ENCODE measurements at places on chromosomes 11 and 22.

DNA sequence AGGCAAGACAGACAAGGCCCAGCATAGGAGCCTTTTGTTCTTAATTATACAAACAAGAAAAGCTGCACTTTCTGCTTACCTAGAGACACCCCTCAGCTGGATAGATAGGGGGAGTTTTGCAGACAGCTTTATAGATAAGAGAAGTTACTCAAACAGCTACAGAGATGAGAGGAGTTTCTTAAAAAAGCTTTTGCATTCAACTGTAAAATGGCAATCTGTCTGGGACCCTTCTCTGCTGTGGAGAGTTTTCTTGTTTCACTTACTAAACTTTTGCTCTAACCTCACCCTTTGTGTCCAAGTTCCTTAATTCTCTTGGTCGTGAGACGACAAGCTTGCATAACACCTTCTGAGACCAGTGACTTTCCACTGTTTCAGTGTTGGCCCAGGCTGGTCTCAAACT lies 103.8 kb upstream of the CHORDC1 start:
- H3K36me3 ChIP-seq = no peaks in the 10 kb centered on the region
- H3K4me1 ChIP-seq = no peaks in the 10 kb centered on the region
- no peak overlapping the region for H3K4me3 ChIP-seq
- DNase-seq = no peak
- H3K27me3 ChIP-seq = no peaks in the 10 kb centered on the region

GRCh38 chr11:20363500-20364340 lies at the start of gene HTATIP2:
Gene HTATIP2, plus strand, starts transcription at chr11:20363714. Its CDS starts 524 bp downstream, at chr11:20364238.
- H3K4me3 ChIP-seq = peak within 1 kb of the TSS; percentile 75
- DNase-seq = peak; percentile 81
- no peaks in the 10 kb centered on the region for H3K27me3 ChIP-seq
- peak within 1 kb of the TSS; percentile 89 for H3K27ac ChIP-seq

- DNase-seq = peak; percentile 36
- H3K4me1 ChIP-seq = peaks cover 12% of the 10 kb centered on the region
- H3K27me3 ChIP-seq = no peaks in the 10 kb centered on the region
- no peaks in the 10 kb centered on the region for H3K36me3 ChIP-seq
Measured at GRCh38 chr22:19823191-19823901, 31.3 kb downstream of the GNB1L start.

- H3K4me3 ChIP-seq = no peak overlapping the region
- H3K4me1 ChIP-seq = no peaks in the 10 kb centered on the region
- no peaks in the 10 kb centered on the region for H3K36me3 ChIP-seq
- no peak overlapping the region for H3K27ac ChIP-seq
- no peak for DNase-seq
Measured at GRCh38 chr11:46958777-46959176, 22.2 kb downstream of the CSTPP1 start.

- H3K27ac ChIP-seq = no peak overlapping the region
- no peaks in the 10 kb centered on the region for H3K36me3 ChIP-seq
- no peaks in the 10 kb centered on the region for H3K27me3 ChIP-seq
- DNase-seq = no peak
Measured at GRCh38 chr11:75591371-75591770, 29.3 kb downstream of the SERPINH1 start.

DNA sequence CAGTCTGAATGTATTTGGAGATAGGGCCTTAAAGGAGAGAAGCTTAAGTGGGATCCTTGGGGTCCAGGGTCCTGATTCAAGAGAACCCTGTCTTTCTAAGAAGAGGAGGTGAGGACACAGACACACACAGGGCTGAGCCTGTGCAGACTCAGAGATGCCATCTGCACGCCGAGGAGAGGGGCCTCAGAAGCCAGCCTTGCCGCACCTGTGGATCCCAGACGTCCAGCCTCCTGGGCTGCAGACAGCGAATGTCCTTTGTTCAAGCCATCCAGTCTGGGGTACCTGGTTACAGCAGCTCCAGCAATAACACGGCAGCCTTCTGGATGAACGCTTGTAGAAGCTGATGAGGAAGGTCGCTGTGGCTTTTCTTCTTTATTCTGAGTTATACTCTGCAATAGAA lies 1086.1 kb downstream of the BRD1 start:
- DNase-seq = no peak
- no peaks in the 10 kb centered on the region for H3K4me1 ChIP-seq
- H3K36me3 ChIP-seq = no peaks in the 10 kb centered on the region
- no peak overlapping the region for H3K27ac ChIP-seq

DNA sequence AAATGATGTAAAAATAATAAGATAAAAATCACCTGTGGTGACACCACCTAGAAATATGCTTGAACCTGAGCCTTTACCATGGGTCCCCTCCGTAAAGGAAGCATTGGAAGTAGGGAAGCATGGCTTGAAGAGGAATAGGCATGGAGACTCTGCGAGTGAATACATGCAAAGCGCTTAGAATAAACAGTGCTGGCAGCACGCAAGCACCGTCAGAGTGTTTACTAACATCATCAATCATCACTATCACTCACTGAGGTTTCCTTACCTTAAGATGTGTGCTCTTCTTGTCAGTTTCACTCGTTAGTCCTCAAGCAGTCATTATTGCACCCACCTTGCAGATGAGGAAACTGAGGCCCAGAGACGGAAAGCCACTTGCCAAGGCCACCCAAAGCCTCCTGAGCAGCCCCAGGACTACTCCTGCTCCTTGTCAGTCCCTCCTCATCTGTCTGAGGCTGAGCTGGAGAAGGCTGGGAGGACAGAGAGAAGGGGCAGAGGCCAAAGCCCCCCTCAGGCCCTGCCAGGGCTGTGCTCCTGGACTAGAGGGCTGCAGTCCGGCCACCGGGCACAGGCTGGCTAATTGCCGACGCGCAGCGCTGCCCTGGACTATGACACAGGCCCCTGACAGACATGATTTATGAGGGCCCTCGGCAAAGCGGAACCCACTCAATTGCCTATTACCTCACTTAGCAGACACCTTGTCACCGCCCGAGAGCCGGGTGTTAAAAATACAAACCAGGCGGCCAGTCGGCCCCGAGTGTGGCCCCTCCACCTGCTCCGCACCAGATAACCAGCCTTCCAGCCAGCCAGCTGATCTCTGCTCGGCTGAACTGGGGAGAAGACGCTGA lies 168.9 kb downstream of the MN1 start:
- no peak for DNase-seq
- H3K4me1 ChIP-seq = no peaks in the 10 kb centered on the region
- H3K27me3 ChIP-seq = peaks cover 22% of the 10 kb centered on the region
- no peaks in the 10 kb centered on the region for H3K36me3 ChIP-seq

DNA sequence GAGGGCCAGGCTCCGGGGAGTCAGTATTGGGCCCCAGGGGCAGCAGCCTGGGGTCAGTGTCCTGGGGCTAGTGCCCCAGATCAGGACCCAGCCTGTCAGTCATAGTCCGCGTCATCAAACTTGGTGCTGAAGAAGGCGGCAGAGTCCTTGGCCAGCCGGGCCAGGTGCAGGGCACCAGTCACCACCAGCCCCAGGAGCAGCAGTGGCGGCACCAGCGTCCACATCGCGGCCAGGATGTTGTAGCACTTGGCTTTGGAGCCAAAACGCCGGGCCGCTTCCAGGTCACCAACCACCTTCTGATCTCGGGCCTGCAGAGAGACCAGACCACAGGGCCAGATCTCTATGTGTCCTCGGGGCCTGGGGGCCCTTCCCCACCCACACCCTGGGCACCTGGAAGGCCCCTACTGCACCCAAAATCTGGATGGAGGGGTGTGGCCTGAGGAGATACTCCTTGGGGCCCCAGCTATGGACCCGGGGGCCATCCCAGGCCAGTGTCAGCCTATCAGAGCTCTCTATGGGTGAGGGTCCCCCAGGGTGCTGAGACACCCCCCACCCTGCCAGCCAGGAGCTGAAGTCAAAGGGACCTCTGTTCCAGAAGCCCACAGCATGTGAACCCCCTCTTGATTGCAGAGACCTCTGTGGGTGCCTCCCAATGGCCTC lies 790 bp downstream of the IFITM5 start:
- peaks cover 26% of the 10 kb centered on the region for H3K27me3 ChIP-seq
- H3K4me3 ChIP-seq = no peak overlapping the region
- peaks cover 10% of the 10 kb centered on the region for H3K36me3 ChIP-seq
- no peak overlapping the region for H3K27ac ChIP-seq
- H3K4me1 ChIP-seq = peaks cover 12% of the 10 kb centered on the region

DNA sequence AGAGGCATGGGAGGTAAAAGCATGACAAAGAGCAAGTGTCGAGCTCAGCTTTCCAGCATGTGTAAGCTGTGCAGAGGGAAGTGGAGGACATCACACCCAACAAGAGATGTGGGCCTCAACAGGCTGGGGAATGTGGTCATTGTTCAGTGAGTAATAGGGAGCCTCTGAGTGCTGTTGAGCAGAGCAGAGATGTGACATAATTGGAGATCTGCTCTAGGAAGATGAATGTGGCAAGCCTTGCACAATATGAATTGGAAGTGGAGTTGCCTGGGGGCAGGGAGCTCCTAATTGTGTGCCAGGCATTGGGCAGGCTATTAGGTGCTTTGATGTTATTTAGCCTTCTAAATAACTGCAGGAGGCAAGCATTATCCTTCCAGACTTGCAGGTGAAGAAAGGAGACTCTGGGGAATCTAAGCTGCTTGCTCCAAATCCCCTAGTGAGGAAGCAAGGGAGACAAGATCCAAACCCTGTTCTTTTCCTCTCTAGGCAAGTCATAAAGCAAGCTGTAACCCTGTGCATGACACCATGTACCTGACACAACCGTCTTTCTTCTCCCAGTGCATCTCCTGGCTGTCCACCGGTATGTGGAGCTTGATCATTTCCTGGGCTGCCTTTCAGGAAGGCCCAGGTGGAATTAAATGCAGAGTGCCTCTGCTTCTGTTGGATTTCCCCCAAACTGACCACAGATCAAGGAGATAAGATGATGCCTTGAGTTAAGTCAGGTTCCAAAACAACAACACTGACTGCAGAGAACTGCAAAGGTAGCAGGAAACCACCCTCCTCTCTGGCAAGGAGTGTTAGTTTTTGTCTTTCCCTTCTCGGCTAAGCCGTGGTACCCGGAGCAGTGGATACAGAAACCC lies 221.4 kb downstream of the TENM4 start:
- no peaks in the 10 kb centered on the region for H3K36me3 ChIP-seq
- no peak overlapping the region for H3K27ac ChIP-seq
- no peaks in the 10 kb centered on the region for H3K27me3 ChIP-seq
- no peaks in the 10 kb centered on the region for H3K4me1 ChIP-seq
- no peak for DNase-seq

GRCh38 chr22:21803811-21804249 lies 63.6 kb downstream of the MAPK1 start:
- H3K4me1 ChIP-seq = peaks cover 19% of the 10 kb centered on the region
- H3K27me3 ChIP-seq = no peaks in the 10 kb centered on the region
- H3K27ac ChIP-seq = no peak overlapping the region
- H3K4me3 ChIP-seq = no peak overlapping the region

GRCh38 chr11:37616291-37616690 lies 1018.3 kb upstream of the RAG2 start:
- H3K4me1 ChIP-seq = no peaks in the 10 kb centered on the region
- DNase-seq = no peak
- H3K36me3 ChIP-seq = no peaks in the 10 kb centered on the region
- H3K27me3 ChIP-seq = no peaks in the 10 kb centered on the region

DNA sequence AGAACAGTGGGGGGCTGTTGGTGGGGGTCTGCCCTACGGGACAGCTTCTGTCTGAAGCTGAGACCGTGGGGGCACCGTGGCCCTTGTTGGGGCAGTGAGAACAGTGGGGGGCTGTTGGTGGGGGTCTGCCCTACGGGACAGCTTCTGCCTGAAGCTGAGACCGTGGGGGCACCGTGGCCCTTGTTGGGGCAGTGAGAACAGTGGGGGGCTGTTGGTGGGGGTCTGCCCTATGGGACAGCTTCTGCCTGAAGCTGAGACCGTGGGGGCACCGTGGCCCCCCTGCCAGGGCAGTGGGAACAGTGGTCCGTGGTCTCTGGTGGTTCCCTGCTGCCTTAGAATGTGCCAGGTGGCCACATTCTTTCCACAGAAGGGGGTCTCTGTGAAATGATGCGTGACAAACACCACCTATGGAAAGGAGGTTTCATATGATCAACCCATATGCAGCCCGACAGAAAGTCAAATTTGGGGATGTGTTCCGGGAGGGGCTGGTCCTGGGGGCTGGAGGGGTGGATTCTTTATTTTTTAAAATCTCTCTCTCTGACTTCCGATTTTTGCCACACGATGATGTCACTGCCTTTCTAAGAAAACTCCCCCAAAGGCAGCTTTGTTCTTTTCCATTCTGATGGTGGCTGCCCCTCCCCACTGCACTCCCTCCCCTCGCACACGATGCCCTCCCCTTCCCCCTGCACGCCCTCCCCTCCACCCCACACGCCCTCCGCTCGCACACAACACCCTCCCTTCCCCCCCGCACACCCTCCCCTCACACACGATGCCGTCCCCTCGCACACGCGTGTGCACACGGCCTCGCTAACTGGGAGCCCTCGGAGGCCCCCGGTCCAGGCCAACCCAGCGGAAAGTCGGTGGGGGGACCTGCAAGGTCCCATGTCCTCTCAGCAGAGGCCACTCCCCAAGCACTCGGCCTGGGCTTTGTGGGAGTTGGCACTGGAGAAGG lies 1186.5 kb downstream of the BRD1 start:
- H3K36me3 ChIP-seq = no peaks in the 10 kb centered on the region
- H3K27me3 ChIP-seq = no peaks in the 10 kb centered on the region
- H3K4me3 ChIP-seq = no peak overlapping the region
- no peaks in the 10 kb centered on the region for H3K4me1 ChIP-seq
- H3K27ac ChIP-seq = no peak overlapping the region

GRCh38 chr11:118212781-118213191 lies 12.0 kb downstream of the JAML start:
- DNase-seq = no peak
- H3K27me3 ChIP-seq = no peaks in the 10 kb centered on the region
- H3K36me3 ChIP-seq = no peaks in the 10 kb centered on the region
- no peak overlapping the region for H3K4me3 ChIP-seq
- peak overlapping the region; percentile 56 for H3K27ac ChIP-seq

DNA sequence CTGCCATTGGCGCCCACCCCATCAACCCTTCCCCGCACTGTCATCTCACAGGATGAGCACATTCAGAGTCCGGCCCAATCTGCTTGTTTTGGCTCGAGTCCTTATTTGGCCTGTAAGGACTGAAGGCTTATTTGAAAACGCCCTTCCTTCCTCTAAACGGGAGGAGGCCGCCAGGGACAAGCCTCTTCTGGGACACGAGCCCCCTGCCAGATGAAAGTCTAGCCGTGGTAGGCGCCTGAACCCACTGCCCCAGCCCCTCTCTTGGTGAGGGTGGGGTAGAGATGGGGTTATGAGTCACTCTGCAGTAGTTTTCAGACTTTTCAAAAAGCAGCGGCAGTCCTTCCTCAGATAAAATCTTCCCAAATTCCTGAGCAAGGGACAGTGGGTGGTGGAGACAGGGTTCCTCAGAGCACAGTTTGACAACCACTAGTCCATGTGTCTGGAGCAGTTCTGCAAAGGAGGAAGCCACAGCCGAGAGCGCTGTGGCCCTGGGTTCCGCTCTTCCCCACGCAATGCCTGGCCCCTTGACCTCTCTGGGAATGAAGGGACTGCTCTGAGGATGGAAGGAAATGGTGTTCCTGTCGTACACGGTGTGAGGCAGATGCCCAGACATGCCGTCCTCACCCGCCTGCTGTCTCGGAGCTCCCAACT lies 57.0 kb downstream of the MYH9 start:
- DNase-seq = no peak
- no peaks in the 10 kb centered on the region for H3K27me3 ChIP-seq
- H3K36me3 ChIP-seq = peaks cover 88% of the 10 kb centered on the region
- peaks cover 100% of the 10 kb centered on the region for H3K4me1 ChIP-seq
- H3K27ac ChIP-seq = peak overlapping the region; percentile 90
